PC-3 (cell line): ENCODE measurements at places on chromosomes 12 and 14. TPM values are rescaled to one million over a fixed set of nuclear protein-coding genes. Genes with fewer than 3 reads are reported as not detected.

DNA sequence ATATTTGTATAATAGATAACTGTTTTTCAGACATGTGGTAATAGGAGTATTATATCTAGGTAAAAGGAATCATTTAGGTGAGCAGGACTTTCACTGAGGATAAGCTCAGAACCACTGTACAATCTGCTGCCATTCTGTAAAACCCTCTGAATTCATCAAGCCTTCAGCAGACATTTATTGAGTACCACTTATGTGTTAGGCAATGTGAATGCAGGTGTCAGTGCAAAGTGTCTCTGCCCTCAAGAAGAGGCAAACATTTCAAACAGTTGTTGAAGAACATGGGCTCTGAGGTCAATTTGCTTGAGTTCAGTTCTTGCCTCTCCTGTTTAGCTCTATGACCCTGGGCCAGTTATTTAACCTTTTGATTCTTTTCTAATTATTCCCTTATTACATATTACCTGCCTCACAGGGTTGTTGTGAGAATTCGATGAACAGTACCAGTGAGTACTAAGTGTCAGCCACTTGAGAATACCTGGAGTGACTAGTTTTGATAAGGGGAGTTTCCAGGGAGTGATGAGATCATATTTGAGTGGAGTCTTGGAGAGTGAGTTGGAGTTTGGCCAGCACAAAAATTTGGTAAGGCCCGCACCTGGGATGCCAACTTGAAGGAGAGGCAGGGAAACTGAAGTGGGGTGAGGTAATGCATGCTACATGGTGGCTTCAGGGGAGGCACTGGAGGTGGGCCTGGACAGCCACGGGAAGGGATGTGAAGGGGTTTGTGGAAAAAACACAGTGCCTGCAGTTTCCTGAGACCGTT lies 33.7 kb downstream of the RASSF8 start:
- H3K36me3 ChIP-seq, result peaks cover 3% of the 10 kb centered on the region; the same call in 1 of the 2 replicates
- no peak overlapping the region for H3K27ac ChIP-seq

DNA sequence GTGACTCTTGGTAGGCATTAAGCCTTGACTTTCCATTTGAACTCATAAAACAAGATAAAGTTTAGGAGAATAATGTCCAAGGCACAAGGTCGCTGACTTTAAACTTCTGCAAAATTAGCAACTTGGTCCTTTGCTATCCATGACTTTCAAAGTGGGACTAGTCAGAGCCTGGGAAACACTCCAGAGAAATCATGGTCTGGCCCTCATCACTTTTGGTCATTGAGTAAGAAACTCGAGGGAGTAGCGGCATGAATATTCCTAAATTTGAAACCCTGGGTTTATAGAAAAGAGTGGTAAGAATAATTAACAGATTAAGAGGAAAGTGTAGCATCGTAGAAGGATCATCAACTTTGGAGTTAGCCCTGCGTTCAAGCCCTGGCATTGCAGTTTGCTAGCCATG lies 16.9 kb upstream of the APPL2 start:
- no peaks in the 10 kb centered on the region for H3K27me3 ChIP-seq
- no peak overlapping the region for H3K4me3 ChIP-seq
- DNase-seq, result no peak
- peaks cover 40% of the 10 kb centered on the region for H3K4me1 ChIP-seq
- H3K27ac ChIP-seq, result no peak overlapping the region
- H3K36me3 ChIP-seq, result no peaks in the 10 kb centered on the region

- H3K27ac ChIP-seq, result no peak overlapping the region
- no peaks in the 10 kb centered on the region for H3K36me3 ChIP-seq
- peaks cover 45% of the 10 kb centered on the region for H3K4me1 ChIP-seq
- no peak for DNase-seq
- no peaks in the 10 kb centered on the region for H3K27me3 ChIP-seq
Measured at GRCh38 chr14:51439896-51440295, 199.8 kb downstream of the TMX1 start.

- H3K4me1 ChIP-seq, result no peaks in the 10 kb centered on the region; the same call in 1 of the 2 replicates
- no peaks in the 10 kb centered on the region for H3K36me3 ChIP-seq
- no peak overlapping the region for H3K4me3 ChIP-seq
- no peak for DNase-seq
- no peaks in the 10 kb centered on the region for H3K27me3 ChIP-seq
Measured at GRCh38 chr12:170371-171225, 43.4 kb downstream of the SLC6A12 start.

DNA sequence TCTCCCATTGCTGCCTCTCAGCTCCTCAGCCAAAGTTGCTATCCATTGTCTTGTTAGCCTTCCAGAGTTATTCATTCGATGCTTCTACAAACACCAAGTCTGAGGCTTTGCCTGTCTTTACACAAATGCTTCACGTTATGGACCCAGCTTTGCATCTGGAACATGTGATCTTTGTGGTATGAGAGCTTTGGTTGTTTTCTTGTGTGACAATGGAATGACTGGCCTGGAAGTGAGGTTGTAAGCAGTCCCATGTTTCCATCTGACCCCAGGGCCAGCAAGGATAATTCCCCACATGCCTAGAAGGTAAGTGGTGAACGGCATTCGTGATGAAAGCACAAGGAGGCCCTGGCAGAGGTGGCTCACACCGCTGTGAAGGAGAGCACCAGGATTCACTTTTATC lies 866.7 kb upstream of the TMEM132C start:
- no peak overlapping the region for H3K27ac ChIP-seq
- DNase-seq, result peak; percentile 50
- no peaks in the 10 kb centered on the region for H3K27me3 ChIP-seq
- H3K4me1 ChIP-seq, result peaks cover 31% of the 10 kb centered on the region

- H3K27me3 ChIP-seq, result 0 out of 2 replicates have a peak, but pooled peaks cover 4% of the 10 kb centered on the region
- H3K27ac ChIP-seq, result no peak overlapping the region
- H3K4me1 ChIP-seq, result no peaks in the 10 kb centered on the region
- peak; percentile 72 for DNase-seq
- H3K4me3 ChIP-seq, result no peak overlapping the region
- H3K36me3 ChIP-seq, result no peaks in the 10 kb centered on the region
Measured at GRCh38 chr12:99619389-99620158, 28.0 kb upstream of the GARIN6 start.

DNA sequence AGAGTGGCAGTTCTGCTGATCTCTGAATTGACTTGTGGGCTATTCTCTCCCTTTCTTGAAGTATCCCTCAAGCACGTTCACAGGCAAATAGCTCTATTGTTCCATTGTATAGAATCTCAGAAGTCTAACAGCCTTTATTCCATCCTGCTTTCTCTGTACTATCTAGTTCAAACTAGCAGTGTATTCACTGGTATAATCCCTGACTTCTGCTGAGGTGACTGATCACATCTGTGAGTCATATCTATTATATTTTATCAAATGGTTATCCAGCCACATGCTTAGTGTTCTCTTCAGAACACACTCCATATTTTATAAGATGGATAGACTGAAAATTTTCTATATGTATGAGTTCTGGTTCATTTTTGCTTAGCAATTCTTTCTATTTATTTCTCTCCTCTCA lies 866.1 kb downstream of the C12orf50 start:
- DNase-seq, result no peak
- H3K36me3 ChIP-seq, result 0 out of 2 replicates have a peak, but pooled peaks cover 5% of the 10 kb centered on the region
- no peaks in the 10 kb centered on the region for H3K27me3 ChIP-seq
- H3K27ac ChIP-seq, result no peak overlapping the region
- H3K4me1 ChIP-seq, result peaks cover 20% of the 10 kb centered on the region

- H3K27ac ChIP-seq, result no peak overlapping the region
- no peaks in the 10 kb centered on the region for H3K36me3 ChIP-seq
- H3K27me3 ChIP-seq, result no peaks in the 10 kb centered on the region
- DNase-seq, result peak; percentile 21
- H3K4me3 ChIP-seq, result no peak overlapping the region
- peaks cover 5% of the 10 kb centered on the region for H3K4me1 ChIP-seq
Measured at GRCh38 chr12:105275997-105276733, 40.2 kb upstream of the APPL2 start.

GRCh38 chr12:100646896-100647295 lies 73.4 kb downstream of the GAS2L3 start:
- H3K27me3 ChIP-seq, result no peaks in the 10 kb centered on the region
- DNase-seq, result no peak
- no peak overlapping the region for H3K4me3 ChIP-seq
- H3K4me1 ChIP-seq, result no peaks in the 10 kb centered on the region
- no peaks in the 10 kb centered on the region for H3K36me3 ChIP-seq

- H3K27me3 ChIP-seq, result no peaks in the 10 kb centered on the region
- no peak overlapping the region for H3K27ac ChIP-seq
- H3K4me3 ChIP-seq, result no peak overlapping the region
Measured at GRCh38 chr12:85138833-85139232, 102.7 kb downstream of the LRRIQ1 start.

- DNase-seq, result no peak
- no peaks in the 10 kb centered on the region for H3K4me1 ChIP-seq
- H3K27ac ChIP-seq, result no peak overlapping the region
- no peaks in the 10 kb centered on the region for H3K27me3 ChIP-seq
Measured at GRCh38 chr14:105894125-105894977, 368.0 kb downstream of the TMEM121 start.

- peaks cover 23% of the 10 kb centered on the region; the same call in 1 of the 2 replicates for H3K36me3 ChIP-seq
- no peak overlapping the region for H3K27ac ChIP-seq
Measured at GRCh38 chr12:105171691-105172436, 64.1 kb downstream of the APPL2 start.

GRCh38 chr12:128236525-128236924 lies 30.4 kb upstream of the TMEM132C start:
- no peaks in the 10 kb centered on the region for H3K4me1 ChIP-seq
- no peaks in the 10 kb centered on the region for H3K36me3 ChIP-seq
- H3K4me3 ChIP-seq, result no peak overlapping the region
- no peak for DNase-seq

DNA sequence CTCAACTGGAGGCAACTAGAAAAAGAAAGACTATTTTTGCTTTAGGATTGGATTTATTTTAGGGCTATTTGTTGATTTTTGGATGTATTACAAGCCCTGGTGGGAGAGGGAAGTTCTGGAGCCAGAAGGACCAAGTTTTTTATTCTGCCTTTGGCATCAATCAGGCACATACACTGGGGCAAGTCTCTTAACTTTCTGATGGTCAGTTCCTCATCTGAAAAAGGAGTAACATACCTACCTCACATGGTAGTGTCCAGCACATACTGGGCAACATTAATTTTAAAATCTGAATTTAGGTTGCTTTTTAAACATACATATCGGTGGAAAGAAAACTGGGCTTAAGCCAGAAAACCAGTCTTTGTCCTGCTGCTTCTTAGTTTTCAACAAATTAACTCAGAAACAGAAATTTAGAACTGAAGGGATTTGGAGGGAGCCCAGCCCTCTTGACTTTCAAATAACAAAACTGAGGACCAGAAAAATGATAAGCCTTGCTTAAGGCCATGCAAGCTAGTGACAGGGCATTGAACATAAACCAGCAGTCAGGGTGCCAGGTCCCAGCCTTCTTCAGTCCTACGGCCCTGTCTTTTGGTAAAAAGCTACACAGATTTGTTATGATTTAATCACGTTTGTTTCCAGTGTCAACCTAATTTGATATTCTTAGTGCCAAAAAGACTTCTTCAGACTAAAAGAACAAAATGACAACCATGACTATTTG lies 90.2 kb upstream of the SLC38A2 start:
- H3K4me1 ChIP-seq, result 0 out of 2 replicates have a peak, but pooled peaks cover 5% of the 10 kb centered on the region
- no peak overlapping the region for H3K4me3 ChIP-seq

GRCh38 chr14:21924479-21924878 lies 250.9 kb upstream of the OR4E1 start:
- H3K4me1 ChIP-seq, result no peaks in the 10 kb centered on the region
- no peak for DNase-seq
- H3K27me3 ChIP-seq, result peaks cover 31% of the 10 kb centered on the region
- H3K36me3 ChIP-seq, result no peaks in the 10 kb centered on the region

DNA sequence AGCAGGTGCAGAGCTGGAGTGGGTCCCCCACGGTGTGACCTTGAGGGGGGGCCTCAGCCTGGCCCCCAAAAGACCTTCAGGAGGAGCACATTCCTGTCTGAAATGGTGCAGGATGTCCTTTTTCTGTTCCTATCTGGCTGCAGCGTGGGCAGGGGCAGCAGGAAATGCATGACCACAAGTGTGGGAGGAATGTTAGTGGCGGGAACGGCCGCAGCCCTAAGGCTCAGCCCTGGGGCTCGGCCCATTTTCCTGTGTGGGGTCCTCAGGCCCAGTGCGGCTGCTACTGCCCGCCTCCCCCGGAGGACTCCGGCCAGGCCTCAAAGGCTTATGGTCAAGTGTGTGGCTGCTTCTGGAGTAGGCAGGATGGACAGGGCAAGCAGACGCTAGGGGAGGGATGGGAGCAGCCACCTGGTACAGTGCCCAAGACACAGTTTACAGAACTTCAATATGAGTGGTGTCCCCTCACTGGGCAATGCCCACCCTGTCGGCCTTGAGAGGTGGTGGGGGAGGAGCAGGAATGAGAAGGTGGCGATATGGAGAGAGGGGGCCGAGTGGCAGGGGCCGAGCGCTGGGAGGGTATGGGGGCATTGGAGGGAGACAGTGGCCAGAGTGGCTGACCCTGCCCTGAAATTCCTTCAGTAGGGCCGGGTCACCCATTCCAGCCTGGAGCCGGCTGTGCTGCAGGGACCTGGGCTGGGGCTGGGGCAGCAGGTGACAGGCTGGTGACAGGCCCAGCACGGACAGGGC lies 137.4 kb downstream of the CALM1 start:
- no peak for DNase-seq
- H3K4me1 ChIP-seq, result no peaks in the 10 kb centered on the region
- H3K27ac ChIP-seq, result no peak overlapping the region

DNA sequence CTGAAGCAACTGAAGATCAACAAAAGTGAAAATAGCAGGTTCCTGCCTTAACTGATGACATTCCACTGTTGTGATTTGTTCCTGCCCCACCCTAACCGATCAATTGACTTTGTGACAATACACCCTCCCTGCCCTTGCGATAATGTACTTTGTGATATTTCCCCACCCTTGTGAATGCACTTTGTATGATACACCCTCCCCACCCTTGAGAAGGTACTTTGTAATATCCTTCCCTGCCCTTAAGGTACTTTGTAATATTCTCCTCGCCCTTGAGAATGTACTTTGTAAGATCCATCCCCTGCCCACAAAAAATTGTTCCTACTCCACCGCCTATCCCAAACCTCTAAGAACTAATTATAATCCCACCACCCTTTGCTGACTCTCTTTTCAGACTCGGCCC lies 41.4 kb downstream of the BCAT1 start:
- no peak for DNase-seq
- H3K27me3 ChIP-seq, result no peaks in the 10 kb centered on the region; the same call in 1 of the 2 replicates
- no peak overlapping the region for H3K4me3 ChIP-seq
- H3K27ac ChIP-seq, result no peak overlapping the region
- H3K36me3 ChIP-seq, result no peaks in the 10 kb centered on the region

GRCh38 chr14:68639000-68639757 lies 153.7 kb downstream of the ZFP36L1 start:
- H3K4me1 ChIP-seq, result no peaks in the 10 kb centered on the region
- no peak overlapping the region for H3K4me3 ChIP-seq
- no peaks in the 10 kb centered on the region for H3K36me3 ChIP-seq
- H3K27me3 ChIP-seq, result no peaks in the 10 kb centered on the region

DNA sequence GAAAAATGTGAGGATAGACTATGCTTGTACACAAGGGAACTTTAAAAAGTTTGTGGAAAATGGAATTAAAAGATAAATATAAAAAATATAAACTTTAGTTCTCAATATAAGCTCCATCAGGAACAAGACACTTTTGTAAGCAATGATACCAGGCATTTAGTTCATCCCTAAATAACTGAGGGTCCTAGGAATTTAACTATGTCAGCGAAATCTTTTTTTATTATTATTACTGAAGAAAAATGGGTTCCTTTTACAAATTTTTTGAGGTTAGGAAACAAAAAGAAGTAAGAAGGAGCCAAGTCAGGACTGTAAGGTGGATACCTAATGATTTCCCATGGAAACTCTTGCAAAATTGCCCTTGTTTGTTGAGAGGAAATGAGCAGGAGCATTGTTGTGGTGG lies 102.8 kb downstream of the TRMT5 start:
- H3K27ac ChIP-seq, result no peak overlapping the region
- no peak for DNase-seq
- no peaks in the 10 kb centered on the region for H3K27me3 ChIP-seq
- H3K36me3 ChIP-seq, result peaks cover 16% of the 10 kb centered on the region

BDKRB1 gene
- 0.69 TPM in 1 of 2 replicates, not detected in the other for total RNA-seq

SLC4A8 gene
- 3.3 and 4.2 TPM in 2 replicates for total RNA-seq

OTX2 gene
- not detected in 2 replicates for total RNA-seq

CLEC9A gene
- not detected in 2 replicates for total RNA-seq

USP44 gene
- total RNA-seq, result not detected in 2 replicates

TOMM20L gene
- not detected in 2 replicates for total RNA-seq
